ENCODE measurements at places on chromosomes 1 and 21. TPM values are rescaled to one million over a fixed set of nuclear protein-coding genes. Genes with fewer than 3 reads are reported as not detected.

The SPATA21 gene
- not detected for total RNA-seq

The CD101 gene
- 0.60 TPM for total RNA-seq

The PLA2G2A gene
- not detected for total RNA-seq

DNA sequence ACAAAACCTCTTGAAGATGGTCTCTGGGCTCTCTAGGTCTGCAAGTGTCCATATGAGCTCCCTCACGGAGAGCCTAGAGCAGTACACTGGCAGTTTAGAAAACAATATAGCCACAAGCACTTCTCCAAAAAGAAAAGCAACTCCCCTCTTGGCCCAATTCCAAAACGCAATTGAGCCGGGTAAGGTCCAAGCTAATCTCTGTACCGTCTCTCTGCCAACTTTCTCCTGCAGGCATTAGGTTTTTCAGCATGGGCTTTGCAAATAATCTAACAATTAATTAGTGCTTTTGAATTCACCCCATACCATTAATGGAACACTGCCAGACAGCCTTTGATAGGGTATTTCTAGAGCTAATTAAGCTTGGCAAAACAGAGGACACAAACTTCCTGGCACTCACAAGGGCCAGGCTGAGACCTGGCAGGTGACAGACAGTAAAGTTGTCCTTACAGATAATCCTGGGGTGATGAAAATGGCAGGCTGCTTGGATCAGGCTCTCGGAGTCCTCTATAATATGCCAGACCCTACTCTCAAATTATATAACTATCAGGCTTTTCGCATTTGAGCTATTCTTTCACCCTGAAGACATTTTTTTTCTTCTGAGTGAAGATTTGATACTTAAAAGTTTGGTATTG, 39.8 kb downstream of the TGFBR3 start:
- peaks cover 9% of the 10 kb centered on the region for H3K4me1 ChIP-seq
- H3K27me3 ChIP-seq, result no peaks in the 10 kb centered on the region
- H3K27ac ChIP-seq, result no peak overlapping the region
- H3K4me3 ChIP-seq, result no peak overlapping the region
- no peak for DNase-seq
- no peaks in the 10 kb centered on the region for H3K36me3 ChIP-seq

GRCh38 chr1:15424146-15424667, 14.0 kb upstream of the CTRC start:
- H3K4me3 ChIP-seq, result no peak overlapping the region
- no peak for DNase-seq
- no peaks in the 10 kb centered on the region for H3K27me3 ChIP-seq
- no peak overlapping the region for H3K27ac ChIP-seq
- peaks cover 13% of the 10 kb centered on the region for H3K36me3 ChIP-seq
- H3K4me1 ChIP-seq, result peaks cover 9% of the 10 kb centered on the region

DNA sequence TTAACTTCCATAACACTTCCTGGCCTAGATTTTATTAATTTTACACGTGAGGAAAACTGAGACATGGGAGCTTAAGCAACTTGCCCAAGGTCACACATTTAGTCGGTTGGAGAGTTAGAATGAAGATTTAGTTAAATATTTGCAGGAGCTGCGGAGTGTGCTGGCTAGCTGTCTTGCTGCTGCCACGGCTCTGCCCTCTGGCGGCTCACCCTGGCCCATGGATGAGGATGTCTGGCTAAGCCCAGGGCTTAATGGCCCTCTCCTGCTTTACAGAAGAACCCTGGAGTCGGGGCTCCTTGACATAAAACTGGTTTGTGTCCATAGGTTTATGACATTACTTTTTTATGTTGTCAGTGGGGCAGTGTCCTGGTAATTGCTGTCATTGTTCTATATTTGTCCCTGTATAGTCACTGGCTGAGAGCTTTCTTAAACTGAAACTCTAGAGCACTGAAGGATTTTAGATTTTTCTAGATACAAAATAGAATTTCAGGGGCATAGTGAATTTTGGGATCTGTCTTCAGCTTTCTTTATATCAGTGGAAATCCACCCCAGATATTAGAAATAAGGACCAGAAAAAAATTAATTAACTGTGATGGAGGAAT, 88.9 kb upstream of the WLS start:
- H3K27ac ChIP-seq, result no peak overlapping the region
- H3K4me3 ChIP-seq, result no peak overlapping the region
- no peaks in the 10 kb centered on the region for H3K4me1 ChIP-seq

- no peak overlapping the region for H3K27ac ChIP-seq
- peaks cover 59% of the 10 kb centered on the region for H3K36me3 ChIP-seq
- H3K27me3 ChIP-seq, result no peaks in the 10 kb centered on the region
- no peak for DNase-seq
Observed at GRCh38 chr1:228226956-228227791, 19.3 kb downstream of the OBSCN start.

GRCh38 chr21:45293220-45293725, 5.6 kb upstream of the POFUT2 start:
- H3K4me1 ChIP-seq, result peaks cover 24% of the 10 kb centered on the region
- H3K4me3 ChIP-seq, result no peak overlapping the region
- H3K27ac ChIP-seq, result no peak overlapping the region
- no peak for DNase-seq
- no peaks in the 10 kb centered on the region for H3K27me3 ChIP-seq

DNA sequence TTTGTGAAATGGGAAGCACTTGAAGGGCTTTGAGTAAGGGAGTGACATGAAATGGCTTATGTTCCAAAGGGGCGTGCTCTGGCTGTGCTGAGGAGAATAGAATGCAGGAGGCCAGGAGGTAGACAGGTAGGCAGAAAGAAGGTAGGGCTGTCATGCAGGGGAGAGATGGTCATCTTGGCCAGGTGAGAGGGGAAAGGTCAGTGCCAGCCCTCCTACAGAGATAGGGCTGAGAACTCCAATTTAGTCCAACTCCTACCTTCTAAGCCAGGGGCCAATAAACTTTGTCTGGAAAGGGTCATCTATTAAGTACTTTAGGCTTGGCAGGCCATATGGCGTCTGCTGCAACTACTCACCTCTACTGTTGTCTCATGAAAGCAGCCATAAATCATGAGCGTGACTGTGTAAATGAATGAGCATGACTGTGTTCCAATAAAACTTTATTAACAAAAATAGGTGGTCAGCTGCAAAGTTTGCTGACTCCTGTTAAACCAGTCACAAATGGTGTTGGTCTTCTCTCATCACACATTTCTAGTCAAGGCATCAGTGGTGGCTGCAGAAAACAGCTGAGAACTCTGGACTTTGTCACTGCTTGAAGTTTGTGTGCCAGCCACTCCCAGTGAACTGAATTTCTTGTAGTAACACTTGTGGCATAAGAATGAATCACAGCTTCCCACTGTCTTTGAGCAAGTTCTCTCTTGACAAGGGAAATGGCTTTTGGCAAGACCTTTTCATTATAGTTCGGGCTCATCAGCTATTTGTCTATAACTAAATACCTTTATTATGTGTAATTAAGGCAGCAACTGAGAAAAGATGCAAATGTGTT, 32.0 kb upstream of the CD2 start:
- peaks cover 18% of the 10 kb centered on the region for H3K4me1 ChIP-seq
- no peak for DNase-seq

DNA sequence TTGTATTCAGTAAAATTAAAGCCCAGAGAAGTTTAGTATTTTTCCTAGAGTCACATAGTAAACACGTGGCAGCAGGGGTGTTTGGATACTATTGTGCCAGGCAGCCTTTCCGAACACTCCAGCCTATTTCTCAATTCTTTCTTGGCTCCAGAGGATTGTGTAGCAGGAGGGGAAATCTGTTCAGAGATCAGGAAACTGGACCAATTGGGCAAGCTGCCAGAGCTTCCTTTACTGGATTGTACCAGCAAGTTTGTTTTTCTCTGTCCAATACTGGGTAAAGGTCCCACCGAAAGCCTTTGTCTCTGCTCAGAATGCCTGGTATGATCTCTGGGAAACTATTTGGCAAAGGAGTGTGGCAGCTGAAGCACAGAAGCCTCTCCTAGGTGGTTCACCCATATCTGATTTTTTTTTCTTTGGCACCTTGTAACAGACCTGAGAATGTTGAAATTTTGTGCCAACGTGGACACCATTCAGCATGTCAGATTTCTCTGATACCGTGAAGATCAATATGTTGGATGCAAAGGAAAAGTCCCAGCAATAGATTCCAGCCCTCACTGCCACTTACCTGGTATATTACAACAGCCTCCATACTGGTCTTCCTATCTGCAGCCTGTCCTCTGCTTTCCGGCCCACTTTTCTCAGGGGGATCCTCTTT, 126.2 kb downstream of the FGGY start:
- H3K27me3 ChIP-seq, result peaks cover 3% of the 10 kb centered on the region
- H3K36me3 ChIP-seq, result no peaks in the 10 kb centered on the region
- H3K4me1 ChIP-seq, result no peaks in the 10 kb centered on the region
- no peak overlapping the region for H3K27ac ChIP-seq
- H3K4me3 ChIP-seq, result no peak overlapping the region

GRCh38 chr21:25561668-25562641, 45.3 kb downstream of the MRPL39 start:
- peaks cover 55% of the 10 kb centered on the region for H3K36me3 ChIP-seq
- H3K4me3 ChIP-seq, result peak overlapping the region; percentile 93
- H3K4me1 ChIP-seq, result peaks cover 43% of the 10 kb centered on the region
- peak; percentile 90 for DNase-seq
- H3K27me3 ChIP-seq, result no peaks in the 10 kb centered on the region

- H3K4me1 ChIP-seq, result peaks cover 30% of the 10 kb centered on the region
- DNase-seq, result peak; percentile 24
- no peak overlapping the region for H3K4me3 ChIP-seq
Observed at GRCh38 chr1:32627596-32628162, 22.7 kb downstream of the ZBTB8OS start.

DNA sequence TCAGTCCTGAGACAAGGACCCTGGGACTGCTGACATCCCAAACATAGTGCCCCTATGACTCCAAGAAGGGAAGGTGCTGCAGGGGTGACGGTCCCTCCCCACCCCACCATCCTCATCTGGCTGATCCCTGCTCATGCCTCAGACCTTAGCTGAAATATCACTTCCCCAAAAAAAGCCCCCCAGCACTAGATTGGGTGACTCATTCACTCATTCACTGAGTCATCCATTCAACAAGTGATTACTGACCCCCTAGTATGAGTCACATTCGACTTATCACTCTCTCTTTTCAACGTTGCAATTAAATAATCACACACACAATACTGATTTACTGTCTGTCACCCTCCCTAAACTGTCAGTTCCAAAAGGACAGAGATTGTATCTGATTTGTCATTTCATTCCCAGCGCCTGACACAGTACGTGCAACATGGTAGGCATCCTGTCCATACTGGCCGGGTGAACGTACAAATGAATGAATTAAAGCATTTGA, 48.6 kb downstream of the HIVEP3 start:
- no peak overlapping the region for H3K27ac ChIP-seq
- no peaks in the 10 kb centered on the region for H3K27me3 ChIP-seq
- DNase-seq, result no peak
- no peaks in the 10 kb centered on the region for H3K36me3 ChIP-seq
- no peak overlapping the region for H3K4me3 ChIP-seq
